ENCODE measurements at places on chromosomes 7 and 10. TPM values are rescaled to one million over a fixed set of nuclear protein-coding genes. Genes with fewer than 3 reads are reported as not detected.

DNA sequence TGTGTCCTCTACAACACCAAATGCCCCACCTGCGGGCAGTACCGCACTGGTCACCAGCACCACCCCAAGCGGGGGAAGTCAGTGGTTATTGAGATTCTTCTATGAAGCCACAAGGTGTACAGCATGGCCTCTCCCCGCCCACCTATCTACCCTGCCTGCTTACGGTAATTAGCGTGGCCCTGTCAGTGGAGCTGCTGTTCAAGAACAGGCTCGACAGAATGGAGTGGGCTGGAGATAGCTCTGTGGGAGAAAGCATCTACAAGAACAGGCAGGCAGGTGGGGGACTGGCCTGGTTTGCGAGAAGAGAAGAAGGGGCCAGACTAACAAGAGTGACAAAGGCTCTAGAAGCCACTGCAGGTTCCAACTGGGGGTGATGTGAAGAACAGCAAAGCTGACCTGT is 108.3 kb downstream of the RNF216 start:
- no peak for DNase-seq

DNA sequence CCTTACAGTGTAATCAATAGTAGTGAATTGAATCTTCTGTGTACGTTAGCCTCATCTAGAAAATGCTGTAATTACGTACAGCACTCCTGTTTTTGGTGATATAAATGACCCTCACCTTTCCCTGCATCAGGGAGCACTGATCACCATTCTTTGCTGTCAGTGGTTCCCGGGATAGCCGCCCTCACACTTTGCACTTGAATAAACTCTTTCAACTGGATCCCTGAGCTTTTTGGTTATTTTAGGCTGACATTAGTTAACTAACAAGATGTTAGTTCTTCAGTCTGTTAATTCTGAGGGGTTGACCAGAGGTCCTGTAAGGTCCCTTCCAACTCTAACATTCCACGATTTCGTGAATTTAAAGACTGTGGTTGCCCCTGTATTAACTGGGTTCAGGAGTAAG is 23.4 kb upstream of the ZC3HAV1 start:
- DNase-seq, result no peak

- DNase-seq, result no peak
Measured at GRCh38 chr7:50513166-50513871, 51.9 kb downstream of the DDC start.

DNA sequence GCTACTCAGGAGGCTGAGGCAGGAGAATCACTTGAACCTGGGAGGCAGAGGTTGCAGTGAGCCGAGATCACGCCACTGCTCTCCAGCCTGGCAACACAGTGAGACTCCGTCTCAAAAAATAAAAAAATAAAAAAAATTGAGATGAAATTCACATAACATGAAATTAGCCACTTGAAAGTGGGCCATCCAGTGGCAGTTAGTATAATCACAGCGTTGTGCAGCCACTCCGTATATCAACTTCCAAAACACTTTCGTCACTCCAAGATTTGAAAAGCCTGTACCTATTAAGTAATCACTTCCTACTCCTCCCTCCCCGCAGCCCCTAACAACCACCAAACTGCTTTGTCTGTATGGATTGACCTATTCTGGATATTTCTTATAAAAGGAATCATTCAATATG is 20.7 kb upstream of the CACUL1 start:
- no peak for DNase-seq

The SEMA3E gene
- total RNA-seq, result 0.45 TPM

- no peak for DNase-seq
Measured at GRCh38 chr10:13038391-13038790, 36.9 kb upstream of the CCDC3 start.

DNA sequence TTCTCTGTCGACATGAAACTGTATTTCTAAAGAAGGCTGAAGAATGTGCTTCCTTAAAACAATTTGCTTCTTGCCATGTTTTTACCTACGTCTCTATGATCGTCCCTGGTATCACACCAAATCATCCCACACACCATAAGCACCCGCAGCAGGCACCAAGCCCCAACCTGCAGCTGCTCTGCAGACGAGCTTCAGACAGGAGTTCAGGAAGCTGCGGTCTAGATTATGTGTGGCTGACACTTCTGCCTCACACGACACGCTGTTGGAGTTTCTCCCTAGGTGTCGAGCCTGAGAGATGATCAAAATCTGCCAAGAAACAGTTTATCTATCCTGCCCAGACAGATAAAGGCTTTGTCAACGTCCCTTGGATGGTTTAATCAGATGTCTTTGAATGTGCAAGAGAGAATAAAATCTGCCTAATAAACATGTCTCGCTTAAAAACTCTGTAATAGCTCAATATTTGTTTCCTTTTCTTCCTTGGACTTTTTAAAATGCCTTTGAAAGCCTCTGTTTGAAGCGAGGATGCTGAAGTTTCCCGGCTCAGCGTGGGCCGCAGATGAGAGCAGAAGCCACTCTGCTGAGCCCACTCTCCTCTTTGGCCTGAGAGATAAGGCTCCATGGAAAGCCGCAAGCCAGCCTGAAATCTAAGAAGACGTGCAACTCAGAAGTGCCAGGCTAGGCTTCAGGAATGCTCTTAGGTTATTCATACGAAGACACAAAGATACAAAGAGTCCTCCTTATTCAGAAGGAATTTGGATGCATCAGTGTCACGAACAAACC is 158.3 kb upstream of the PFKP start:
- no peak for DNase-seq

DNA sequence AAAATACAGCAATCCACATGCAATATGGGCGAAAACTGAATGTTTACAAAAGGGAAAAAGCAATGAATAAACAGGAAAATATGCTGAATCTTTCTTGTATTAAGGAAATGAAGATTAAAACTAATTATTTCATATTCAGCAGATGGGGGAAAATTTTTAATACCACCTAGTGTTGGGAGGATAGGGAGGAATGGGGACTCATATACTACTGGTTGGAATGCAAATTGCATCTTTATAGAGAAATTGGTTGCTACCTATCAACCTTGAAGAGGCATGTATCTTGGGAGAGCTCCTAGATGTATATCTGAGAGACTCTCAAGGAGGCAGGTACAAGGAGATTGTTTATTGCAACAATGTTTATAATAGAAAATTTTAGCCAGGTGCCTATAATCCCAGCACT is 101.4 kb downstream of the CREM start:
- DNase-seq, result no peak

GRCh38 chr10:21813946-21814345 is 189.6 kb downstream of the DNAJC1 start:
- DNase-seq, result no peak

GRCh38 chr7:107355616-107356015 is 114.2 kb upstream of the GPR22 start:
- DNase-seq, result no peak

DNA sequence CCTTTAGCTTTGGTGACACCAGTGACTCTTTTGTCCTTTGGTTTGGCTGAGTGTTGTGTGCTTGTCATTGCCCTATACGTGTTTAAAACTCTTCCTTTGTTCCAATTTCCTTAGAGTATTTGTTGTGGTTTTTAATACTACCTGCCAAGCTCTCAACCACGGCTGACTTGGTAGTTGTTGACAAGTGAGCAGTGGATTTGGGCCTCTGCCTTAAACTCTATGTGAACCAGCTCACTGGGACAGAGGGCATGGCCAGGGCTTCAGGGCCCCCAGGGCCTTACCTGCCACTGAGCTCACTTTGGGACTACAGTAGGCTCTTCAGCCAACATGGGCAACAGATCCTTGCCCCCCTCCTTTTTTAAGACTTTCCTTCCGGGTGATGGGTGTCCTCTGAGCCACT is 9.6 kb upstream of the DMBT1 start:
- no peak for DNase-seq

GRCh38 chr7:20211376-20211775 is 5.8 kb downstream of the MACC1 start:
- no peak for DNase-seq

GRCh38 chr7:150715293-150715692 is 1.1 kb upstream of the GIMAP1 start:
- no peak for DNase-seq

The PRSS37 gene
- not detected for total RNA-seq

- no peak for DNase-seq
Measured at GRCh38 chr7:134674424-134674823, 27.8 kb downstream of the BPGM start.
